ENCODE measurements at places on chromosomes 1 and 21.
A peak's percentile ranks its signal among the peaks of the same experiment; 100 is the strongest.

- ATAC-seq = no peak
Measured at GRCh38 chr1:13893409-13893821, 193.4 kb downstream of the PRDM2 start.

GRCh38 chr21:45482899-45483821 lies 59.1 kb downstream of the SLC19A1 start:
- ATAC-seq = peak; percentile 64

GRCh38 chr1:60867782-60868181 lies 214.6 kb upstream of the NFIA start:
- ATAC-seq = no peak

DNA sequence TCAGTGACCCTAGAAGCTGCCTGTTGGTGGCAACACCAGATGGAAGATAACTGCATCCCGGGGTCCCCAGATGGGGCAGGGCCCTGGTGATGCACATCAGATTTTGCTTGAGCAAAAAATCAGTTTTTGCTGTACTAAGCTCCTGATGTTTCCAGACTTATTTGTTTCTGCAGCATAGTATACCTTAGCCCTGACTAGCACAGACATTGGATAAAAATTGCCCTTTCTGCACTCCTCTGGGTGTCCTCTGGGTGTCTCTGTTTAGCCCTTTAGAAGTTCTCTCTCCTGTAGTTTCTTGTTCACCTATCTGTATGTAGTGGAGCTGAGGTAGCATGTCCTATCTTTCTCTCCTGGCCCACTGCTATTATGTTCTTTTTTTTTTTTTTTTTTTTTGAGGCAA lies 30.3 kb upstream of the PLA2G2C start:
- peak; percentile 32 for ATAC-seq

- ATAC-seq = peak; percentile 28
Measured at GRCh38 chr1:8329439-8329838, 11.5 kb downstream of the SLC45A1 start.

DNA sequence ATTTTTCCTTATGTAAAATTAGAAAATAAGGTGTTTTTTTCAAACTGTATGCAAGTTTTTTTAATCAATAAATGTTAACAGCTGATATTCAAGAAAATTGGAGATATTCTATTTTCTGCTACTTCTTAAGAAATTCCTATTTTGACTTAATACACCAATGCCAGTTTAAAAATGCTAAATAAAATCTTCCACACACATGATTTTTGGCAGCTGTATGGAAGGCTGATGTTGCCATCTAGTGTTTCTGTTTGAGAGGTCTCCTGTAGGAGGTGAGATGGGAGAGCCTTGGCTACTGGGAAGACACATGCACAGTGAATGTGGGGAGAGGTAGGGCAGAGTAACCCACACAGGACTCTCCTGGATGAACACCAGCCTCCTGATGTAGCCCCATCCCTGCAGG lies 29.2 kb upstream of the OR2B11 start:
- ATAC-seq = peak; percentile 61

- ATAC-seq = no peak
Measured at GRCh38 chr1:66576645-66577044, 42.7 kb downstream of the SGIP1 start.

DNA sequence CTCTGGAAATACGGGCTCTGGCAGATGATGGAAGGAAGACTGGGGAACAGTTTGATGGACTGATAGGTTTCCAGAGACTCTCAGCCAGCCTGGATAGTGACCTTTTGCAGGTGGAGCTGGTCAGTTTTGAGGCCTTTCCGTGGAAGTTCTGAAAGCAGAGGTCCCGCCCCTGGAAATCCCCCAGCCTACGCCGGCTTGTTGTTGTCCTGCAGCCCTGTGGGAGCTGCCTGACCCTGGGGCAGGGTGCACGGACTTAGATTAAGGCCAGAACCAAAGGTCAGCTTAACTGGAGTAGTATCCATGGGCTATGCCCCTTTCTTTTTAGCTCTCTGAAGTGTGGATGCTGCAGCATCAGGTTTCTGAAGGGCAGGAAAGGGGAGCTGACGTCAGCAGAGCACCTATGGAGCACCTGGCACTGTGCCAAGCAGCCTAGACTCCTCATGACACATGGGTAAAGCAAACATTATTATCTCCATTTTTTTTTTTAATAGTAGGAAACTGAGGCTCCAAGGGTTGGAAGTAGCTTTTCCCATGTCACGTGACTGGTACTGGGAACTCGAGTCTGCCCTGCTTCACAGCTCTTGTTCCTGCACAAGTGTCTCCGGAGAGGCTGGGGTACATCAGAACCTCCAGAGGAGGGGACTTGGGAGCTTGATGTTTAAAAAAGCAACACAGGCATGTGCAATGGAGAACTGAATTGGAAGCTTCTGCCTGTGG lies 38.5 kb downstream of the IER5 start:
- ATAC-seq = no peak

- ATAC-seq = peak; percentile 73
Measured at GRCh38 chr1:234841710-234842231, 231.8 kb upstream of the IRF2BP2 start.

DNA sequence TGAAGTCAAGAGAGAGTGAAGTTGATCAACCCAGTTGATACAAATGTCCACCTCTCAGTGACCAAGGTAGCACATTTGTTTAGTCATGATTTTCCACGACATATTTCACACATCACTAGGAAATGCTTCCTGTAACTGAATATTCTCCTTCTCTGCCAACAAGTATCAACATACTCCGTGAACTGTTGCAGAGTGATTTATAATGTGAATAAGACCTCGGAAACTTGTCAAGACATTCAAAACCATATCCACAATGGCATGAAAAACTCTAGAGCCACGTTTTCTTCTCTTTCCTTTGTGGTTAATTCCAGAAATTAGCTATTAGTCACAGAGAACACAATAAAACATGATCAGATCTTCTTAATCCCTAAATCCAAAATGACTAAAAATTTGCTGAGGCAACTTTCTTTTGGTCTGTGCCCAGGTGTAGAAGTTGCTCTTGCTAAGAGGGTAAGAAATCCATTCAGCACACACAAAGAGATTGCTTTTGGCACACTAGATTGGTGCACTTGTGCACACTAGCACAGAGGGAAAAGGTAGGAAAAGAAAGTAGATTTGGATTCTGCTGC lies 244.3 kb upstream of the NRIP1 start:
- ATAC-seq = no peak

GRCh38 chr21:44742418-44743153 lies 31.2 kb upstream of the TSPEAR start:
- no peak for ATAC-seq

GRCh38 chr1:17306407-17306806 lies 1.6 kb upstream of the PADI4 start:
- ATAC-seq = no peak

GRCh38 chr1:31264790-31265386 lies 25.2 kb upstream of the NKAIN1 start:
- no peak for ATAC-seq

- ATAC-seq = no peak
Measured at GRCh38 chr1:24995140-24995539, 65.1 kb upstream of the RUNX3 start.
